ENCODE measurements at places on chromosomes 3 and 15.

GRCh38 chr3:50651445-50651844 lies 23.3 kb upstream of the DOCK3 start:
- no peak for DNase-seq

- DNase-seq: no peak
Measured at GRCh38 chr3:155018621-155019330, 61.3 kb upstream of the MME start.

GRCh38 chr15:35560870-35561269 lies 14.9 kb upstream of the DPH6 start:
- DNase-seq: no peak

- DNase-seq: no peak
Measured at GRCh38 chr15:45612790-45613415, 21.9 kb upstream of the SQOR start.

DNA sequence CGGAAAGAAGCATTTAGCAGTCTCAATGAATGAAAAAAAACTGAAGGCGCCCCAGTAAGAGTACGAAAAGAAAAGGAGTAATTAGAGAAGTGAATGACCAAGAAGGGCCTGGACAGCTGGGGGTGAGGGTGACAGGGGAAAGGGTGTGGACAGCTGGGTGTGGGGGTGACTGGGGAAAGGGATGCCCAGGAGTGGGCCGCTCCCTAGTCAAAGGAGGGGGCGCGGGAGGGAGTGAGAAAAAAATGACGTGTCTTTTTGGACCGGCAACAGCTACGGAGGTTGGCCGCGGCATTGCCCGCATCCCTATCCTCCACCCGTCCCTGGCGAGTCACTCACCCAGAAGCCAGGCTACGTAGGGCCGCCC lies 274 bp upstream of the ZCWPW2 start:
- no peak for DNase-seq

GRCh38 chr3:18087988-18088387 lies 337.2 kb downstream of the SATB1 start:
- DNase-seq: no peak

- DNase-seq: no peak
Measured at GRCh38 chr3:128321418-128321817, 145.3 kb downstream of the DNAJB8 start.

- no peak for DNase-seq
Measured at GRCh38 chr3:170589113-170589512, 3.2 kb upstream of the SLC7A14 start.

- DNase-seq: no peak
Measured at GRCh38 chr15:81357180-81357686, 16.8 kb downstream of the TMC3 start.

DNA sequence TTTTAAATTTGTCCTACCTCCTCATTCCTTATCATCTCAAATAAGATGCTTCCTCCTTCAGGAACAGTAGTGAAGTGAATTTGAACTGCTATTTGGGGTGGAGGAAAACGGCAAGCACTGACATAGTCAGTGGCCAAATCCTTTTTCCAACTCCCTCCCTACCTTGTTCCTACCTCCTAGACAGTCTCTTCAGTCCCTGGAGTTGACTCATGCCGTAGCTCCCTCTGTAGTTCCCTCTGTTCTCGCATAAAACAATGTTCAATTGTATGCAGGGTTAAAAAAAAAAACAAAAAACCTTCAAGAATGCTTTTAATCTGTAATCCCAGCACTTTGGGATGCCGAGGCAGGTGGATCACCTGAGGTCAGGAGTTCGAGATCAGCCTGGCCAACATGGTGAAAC lies 1.4 kb downstream of the UBR1 start:
- no peak for DNase-seq

GRCh38 chr15:61908241-61908640 lies 152.0 kb downstream of the VPS13C start:
- no peak for DNase-seq

GRCh38 chr3:127646501-127647046 lies 17.6 kb downstream of the PODXL2 start:
- no peak for DNase-seq

DNA sequence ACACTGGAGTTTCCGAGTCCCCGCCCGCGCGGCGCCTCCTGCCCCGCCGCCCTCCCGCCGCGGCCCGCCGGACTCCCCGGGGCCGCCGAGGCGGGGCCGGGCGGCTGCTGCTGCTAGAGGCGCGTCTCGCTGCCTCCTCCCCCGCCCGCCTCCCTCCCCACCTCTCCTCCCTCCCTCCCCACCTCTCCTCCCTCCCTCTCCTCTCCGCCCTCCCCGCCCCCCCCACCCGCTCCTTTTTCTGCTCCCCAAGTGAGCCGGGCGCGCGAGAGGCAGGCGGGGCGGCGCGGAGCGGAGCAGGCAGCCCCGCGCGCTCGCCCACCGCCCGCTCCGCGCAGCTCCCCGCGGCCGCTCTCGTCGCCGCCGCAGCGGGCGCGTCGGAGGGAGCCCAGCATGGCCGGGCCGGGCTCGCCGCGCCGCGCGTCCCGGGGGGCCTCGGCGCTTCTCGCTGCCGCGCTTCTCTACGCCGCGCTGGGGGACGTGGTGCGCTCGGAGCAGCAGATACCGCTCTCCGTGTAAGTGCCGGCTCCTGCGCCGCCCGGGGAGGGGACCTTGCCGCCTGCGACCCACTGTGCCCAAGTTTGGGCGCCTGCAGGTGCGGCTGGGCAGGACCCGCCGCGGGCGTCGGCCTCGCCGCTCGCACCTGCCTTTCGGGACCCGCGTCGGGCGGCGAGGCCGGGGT lies at the start of gene CACNA2D3:
TSS of gene CACNA2D3 (plus strand) at position 229 of the 679 bp plus-strand sequence.
- no peak for DNase-seq

GRCh38 chr3:138011722-138012121 lies 1.8 kb downstream of the CLDN18 start:
- no peak for DNase-seq

DNA sequence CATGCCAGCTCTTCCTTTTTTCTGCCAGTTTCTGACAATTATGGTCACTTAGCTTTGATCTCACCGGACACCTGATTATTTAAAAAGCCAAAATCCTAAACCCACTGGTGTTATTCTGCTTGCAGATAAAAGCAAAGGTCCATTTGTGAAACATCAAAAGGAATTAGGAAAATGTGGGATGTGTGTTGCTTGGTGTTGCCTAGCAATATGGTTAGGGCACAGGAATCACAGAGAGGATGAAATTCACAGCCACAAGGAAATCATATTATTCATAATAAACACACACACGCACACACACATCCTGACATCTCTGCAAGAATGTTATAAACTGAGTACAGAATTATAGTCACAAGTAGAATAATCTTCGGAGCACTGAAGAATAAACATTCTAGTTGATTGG lies 89.3 kb upstream of the BHLHE40 start:
- DNase-seq: no peak

- DNase-seq: no peak
Measured at GRCh38 chr3:117790235-117790987, 1080.8 kb downstream of the TUSC7 start.

DNA sequence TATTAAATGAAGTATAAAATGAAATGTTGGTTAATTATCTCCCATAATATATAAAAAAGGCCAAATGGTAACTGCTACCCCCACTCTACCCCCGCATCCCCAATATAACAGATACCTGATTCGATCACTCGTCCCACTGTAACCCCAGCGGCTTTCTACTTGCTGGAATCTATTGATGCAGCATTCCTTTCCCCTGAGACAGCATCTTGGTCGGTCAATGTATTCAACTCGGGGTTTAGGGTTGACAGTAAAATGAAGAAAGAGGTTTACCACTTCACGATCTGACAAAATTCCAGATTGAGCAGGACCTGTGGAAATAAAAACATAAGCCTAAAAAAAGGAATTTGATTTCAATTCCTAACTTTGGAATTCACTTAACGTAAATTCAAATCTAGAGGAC lies 18.6 kb upstream of the C15orf40 start:
- DNase-seq: no peak

- peak; percentile 7 for DNase-seq
Measured at GRCh38 chr3:36944012-36944640, 728 bp downstream of the TRANK1 start.

DNA sequence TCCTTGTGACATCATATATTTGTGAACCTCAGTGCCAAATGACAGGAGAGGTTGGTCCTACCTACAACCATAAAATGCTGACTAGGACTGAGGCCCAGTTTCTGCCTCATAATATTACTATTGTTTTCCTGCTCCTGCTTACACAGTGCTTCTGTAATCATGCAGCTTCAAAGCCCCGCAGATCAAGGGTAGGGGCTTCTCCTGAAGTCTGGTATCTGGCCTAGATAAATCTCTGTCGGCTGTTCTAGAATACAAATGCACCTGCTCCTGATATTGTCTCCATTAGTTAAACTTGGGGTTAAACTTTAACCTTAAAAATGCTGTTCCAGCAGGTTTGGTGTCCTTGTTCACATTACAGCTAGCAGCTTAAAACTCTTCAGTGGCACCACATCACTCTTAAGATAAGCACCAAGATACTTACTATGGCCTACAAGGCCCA lies 552.4 kb downstream of the TUSC7 start:
- no peak for DNase-seq

DNA sequence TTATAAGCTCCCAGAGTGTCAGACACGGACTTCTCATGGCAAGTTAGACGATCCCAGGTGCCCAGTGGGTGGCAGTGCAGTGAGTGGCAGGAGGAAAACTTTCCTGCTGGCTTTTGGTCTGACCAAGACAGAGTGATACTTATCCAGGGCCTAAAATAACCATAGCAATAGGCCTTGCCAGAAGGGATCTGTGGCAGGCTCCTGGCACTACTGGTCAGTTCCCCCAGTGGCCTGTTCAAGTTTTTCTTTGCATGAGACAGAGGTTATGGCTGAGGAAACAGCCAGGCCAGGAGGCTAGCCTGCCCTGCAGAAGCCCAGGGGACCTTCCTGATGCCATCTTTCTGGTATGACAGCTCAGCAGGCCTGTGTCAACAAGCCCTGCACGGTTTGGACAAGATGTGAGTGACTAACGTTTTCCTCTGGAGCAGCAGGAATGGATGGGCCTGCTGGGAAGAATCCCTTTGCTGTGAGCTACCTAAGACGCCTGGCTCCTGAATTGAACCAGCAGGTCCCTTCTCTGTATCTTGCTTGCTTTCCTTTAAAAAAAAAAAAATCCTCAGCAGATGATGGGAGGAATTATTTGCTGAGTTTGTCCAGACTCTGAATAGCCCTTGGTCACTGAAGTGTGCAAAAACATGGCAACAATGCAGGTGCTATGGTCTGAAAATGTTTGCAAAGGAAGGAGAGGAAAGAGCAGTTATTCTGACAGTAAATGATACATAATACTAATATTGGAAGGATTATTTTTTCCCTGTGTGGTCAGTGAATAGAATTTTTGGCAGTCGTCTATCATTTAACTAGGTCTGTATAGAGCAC lies 18.0 kb downstream of the SCG5 start:
- DNase-seq: no peak

- DNase-seq: no peak
Measured at GRCh38 chr3:8864402-8865350, 95.3 kb upstream of the OXTR start.

GRCh38 chr3:198093112-198093679 lies 133.2 kb downstream of the LMLN start:
- DNase-seq: no peak

- no peak for DNase-seq
Measured at GRCh38 chr15:81023483-81024264, 23.0 kb downstream of the TLNRD1 start.

DNA sequence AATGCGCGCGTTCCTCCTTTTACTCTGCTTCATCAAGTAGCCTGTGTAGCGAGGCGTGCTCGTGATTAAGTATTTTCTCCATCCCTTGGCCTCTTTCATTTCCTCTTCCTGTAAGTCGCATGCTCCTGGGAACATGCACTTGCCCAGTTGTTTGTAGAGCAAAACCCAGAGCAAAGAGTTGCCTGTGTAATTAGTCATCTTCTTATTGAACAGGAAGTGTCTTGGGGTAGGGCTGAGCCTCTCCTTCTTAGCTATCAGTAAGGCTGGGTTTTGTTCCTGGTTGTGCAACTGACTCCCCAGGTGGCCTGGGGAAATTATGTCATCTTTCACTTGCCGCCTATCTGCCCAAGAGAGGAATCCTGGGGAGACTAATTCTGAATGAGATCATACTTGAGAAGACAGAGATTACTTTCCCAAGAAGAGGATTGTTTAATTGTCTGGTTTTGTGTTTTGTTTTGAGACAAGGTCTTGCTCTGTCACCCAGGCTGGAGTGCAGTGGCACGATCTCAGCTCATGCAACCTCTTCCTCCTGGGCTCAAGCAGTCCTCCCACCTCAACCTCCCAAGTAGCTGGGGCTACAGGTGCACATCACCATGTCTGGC lies 14.9 kb downstream of the LIPH start:
- no peak for DNase-seq

- no peak for DNase-seq
Measured at GRCh38 chr15:52133510-52134220, 21.1 kb upstream of the BCL2L10 start.

DNA sequence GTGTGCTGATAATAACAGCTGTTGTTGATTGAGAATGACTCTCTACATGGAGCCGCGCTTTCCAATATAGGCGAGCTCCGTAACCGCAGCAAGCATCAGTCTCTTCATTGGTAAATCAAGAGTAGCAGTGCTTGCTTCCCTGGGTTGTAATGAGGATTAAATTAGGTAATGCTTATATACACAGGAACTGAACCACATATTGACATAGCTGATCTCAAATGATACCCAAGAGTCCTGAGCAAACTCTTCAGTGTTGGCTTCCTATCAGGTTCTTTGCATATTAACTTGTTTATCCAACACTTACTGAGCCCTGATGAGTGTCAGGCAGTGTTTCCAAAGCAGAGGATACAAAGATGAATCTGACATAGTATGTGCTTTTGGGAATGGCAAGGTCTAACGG lies 46.4 kb upstream of the SLCO3A1 start:
- DNase-seq: no peak

DNA sequence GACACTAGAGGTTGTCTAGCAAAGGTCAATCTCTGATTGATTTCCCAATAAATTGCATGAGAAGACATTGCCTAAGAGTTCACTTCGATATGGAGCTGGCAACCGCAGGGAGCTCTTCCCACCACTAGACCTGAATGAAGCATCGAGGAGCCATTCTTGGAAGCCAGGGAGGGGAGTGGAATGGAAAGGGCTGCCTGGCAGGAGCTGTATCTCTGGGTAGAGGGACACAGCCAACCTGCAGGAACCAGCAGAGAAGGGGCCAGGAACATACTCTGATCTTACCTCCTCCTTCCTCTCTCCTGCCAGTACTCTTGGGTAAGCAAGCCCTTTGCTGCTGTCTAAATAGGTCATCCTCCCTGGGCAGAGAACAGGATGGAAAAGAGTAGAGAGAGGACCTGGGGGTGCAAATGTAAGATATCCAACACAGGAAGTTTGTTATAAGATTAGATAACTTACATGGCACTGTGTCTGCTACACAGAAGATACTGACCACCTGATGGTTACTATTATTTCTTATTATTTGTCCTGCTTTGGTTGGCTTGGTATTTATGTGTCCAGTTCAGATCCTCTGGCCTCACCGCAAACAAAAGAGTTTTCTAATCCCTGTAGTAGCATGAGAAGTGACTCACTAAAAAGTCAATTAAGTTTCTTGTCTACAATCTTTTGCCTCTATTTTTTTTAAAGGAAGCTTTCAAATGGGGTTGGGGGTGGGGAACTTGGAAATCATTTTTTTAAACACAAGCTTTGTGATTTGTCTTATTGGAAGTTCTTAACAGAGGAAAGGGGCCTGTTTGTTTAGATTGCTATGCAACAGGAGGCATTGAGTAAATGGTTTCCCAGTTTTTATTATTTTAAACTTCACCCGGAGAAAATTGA lies 156.7 kb upstream of the TSC22D2 start:
- DNase-seq: no peak

Measured in stimulated activated CD4-positive, alpha-beta T cell treated with anti-CD3 and anti-CD28 coated beads, Interleukin-1b, Interleukin-23, amount 100 ng/mL, for 1 hour (primary cell).